Esophagus squamous epithelium (tissue), 5 donors: ENCODE measurements at places on chromosomes 6 and 20. TPM values are rescaled to one million over a fixed set of nuclear protein-coding genes. Genes with fewer than 3 reads are reported as not detected.

- no peak for DNase-seq
- peaks cover 73% of the 10 kb centered on the region for H3K4me1 ChIP-seq
- no peaks in the 10 kb centered on the region for H3K27me3 ChIP-seq
- no peak overlapping the region for H3K27ac ChIP-seq
- H3K4me3 ChIP-seq = no peak overlapping the region
Observed at GRCh38 chr20:34109442-34109841, 2.6 kb downstream of the EIF2S2 start.

DNA sequence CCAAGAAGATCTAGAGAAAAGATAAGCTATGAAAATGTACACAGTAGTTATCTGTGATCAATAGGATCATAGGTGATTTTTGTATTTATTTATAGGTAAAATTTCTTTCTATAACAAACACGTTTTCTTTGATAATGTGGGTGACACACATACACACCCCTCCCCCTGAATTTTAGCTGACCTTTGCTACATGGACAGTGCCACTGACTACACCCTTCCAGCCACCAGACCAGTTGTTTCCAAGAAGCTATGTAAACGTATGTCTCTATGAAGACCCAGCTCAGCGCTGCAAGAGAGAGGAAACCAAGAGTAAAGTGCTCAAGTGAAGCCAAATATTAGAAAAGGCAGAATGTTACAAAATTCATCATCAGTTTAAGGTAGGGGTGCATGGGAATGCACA is 16.3 kb downstream of the MOCS1 start:
- H3K27me3 ChIP-seq = no peaks in the 10 kb centered on the region
- H3K4me3 ChIP-seq = no peak overlapping the region
- peaks cover 9% of the 10 kb centered on the region for H3K36me3 ChIP-seq
- DNase-seq = no peak

DNA sequence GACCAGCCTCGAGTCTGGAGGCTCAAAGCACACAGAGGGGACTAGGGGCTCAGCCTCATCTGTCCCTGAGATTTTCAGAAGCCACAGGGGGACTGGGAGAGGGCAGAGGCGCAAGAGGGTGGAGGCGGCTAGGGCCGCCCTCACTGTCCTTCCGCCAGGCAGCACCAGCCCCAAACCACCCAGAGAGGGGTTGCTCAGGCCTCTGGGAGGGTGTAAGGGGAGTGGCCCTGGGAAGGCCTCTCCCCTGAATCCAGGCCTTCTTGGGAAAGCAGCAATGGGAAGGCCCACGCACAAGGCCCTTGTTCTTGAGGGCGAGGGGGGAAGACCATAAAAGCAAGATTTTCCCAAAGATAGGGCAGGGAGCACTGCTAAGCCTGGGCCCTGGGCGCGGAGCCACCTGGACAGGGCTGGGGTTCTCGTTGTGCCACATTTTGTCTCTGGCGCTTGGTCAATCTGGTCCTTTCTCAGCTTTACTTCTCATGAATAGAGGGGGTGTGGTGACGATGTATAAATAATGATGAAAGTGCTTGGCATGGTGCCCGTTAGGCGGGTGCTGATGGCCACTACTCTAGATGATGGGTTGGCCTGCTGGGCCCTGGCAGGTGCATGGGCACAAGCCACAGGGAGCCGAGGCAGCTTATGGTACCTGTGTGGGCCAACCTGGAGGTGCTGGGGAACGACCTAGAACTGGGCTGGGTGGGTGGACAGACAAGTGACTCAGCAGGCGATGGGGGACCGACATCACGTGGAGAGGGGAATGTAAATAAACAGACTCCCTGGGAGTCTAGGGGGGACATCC is 4.8 kb downstream of the SAMD10 start:
- peaks cover 24% of the 10 kb centered on the region for H3K36me3 ChIP-seq
- no peak overlapping the region for H3K4me3 ChIP-seq
- DNase-seq = no peak

Gene KHDRBS2
- total RNA-seq = not detected

Gene CFAP206
- total RNA-seq = not detected

DNA sequence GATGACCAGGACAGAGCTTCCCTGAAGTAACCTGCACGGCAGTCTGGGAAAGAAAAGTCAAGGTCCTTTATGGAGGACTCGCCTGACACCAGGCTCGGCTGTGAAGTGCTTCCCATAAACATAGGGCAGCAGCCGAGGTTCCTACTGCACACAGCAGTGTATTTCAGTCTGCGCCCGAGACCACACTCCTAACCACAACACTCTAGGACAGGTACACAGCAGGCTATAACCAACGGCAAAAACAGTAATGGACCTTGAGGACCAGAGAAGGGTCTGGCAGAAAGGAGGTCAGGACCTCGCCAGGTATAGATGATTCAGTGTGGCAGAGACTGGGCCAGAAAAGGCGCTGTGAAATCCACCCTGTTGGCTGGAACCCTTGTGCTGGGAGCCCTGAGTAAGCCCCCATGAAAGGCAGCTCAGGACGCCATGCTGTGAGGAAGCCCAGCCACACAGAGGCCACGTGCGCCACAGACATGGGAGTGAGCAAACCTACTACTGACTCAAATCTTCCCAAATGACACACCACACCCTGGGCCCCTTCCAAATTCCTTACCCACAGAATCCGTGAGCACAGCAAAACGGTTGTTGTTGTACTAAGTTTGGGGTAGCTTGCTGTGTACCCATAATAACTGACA is 129.6 kb upstream of the CST7 start:
- H3K27ac ChIP-seq = no peak overlapping the region
- H3K4me1 ChIP-seq = no peaks in the 10 kb centered on the region
- H3K4me3 ChIP-seq = no peak overlapping the region
- no peak for DNase-seq

DNA sequence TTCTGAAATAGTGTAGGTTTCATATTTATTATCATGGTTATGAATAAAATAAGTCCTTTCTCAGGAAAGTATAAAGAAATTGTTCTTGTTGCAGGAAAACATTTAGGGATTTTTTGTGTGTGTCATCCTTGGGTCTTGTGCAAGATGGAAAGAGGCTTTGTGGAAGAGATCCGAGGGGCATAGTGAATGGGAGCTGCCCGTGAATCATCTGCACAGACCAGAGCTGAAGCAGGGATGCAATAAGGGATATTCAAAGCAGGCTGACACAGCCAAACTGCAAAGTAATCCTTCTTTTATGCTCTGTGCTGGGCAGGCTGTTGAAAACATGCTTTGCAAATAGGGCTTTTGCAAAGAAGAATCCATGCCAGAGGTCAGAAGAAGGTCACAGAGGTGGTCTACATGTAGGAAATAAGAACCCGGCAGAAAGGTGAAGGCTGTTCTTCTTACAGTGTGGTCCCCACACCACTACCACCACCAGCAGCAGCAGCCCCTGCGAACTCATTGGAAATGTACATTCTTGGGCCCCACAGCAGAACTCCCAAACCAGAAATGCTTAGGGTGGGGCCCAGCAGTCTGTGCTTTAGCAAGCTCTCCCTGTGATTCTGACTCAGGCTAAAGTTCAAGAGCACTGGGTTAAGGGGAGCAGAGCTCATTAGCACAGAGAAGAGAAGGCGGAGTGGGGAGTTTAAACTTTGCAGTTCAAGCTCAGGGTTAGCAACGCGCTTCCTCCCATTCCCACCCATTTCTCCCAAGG is 237.6 kb downstream of the QKI start:
- no peaks in the 10 kb centered on the region for H3K27me3 ChIP-seq
- no peak for DNase-seq
- H3K27ac ChIP-seq = peak overlapping the region; percentile 85
- peaks cover 20% of the 10 kb centered on the region for H3K4me1 ChIP-seq
- no peak overlapping the region for H3K4me3 ChIP-seq

Gene RSPH4A
- 0.19 TPM for total RNA-seq

- no peak overlapping the region for H3K4me3 ChIP-seq
- no peak for DNase-seq
- H3K36me3 ChIP-seq = no peaks in the 10 kb centered on the region
- H3K27ac ChIP-seq = no peak overlapping the region
Observed at GRCh38 chr6:108407904-108408827, 113.3 kb downstream of the AFG1L start.

DNA sequence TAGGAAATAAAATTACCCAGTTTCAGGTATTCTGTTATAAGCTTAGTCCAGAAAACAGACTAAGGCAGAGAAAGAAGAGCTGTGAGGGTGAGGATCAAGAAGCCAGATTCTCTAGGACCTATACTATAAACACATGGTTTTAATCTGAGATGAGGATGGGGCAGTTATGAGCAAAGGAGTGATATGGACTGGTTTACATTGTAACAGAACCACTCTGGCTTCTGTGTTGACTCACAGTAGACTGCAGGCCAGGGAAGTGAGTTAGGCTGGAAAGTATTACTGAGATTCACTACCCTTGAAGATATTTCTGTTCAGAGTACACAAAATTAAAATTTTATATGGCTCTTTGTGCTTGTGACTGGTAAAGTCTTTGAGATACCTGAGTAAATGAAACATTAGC is 3.2 kb upstream of the RWDD1 start:
- no peaks in the 10 kb centered on the region for H3K36me3 ChIP-seq
- no peaks in the 10 kb centered on the region for H3K27me3 ChIP-seq
- H3K27ac ChIP-seq = no peak overlapping the region
- no peak overlapping the region for H3K4me3 ChIP-seq
- no peak for DNase-seq

Gene TMEM14A
- 64.2 TPM for total RNA-seq

DNA sequence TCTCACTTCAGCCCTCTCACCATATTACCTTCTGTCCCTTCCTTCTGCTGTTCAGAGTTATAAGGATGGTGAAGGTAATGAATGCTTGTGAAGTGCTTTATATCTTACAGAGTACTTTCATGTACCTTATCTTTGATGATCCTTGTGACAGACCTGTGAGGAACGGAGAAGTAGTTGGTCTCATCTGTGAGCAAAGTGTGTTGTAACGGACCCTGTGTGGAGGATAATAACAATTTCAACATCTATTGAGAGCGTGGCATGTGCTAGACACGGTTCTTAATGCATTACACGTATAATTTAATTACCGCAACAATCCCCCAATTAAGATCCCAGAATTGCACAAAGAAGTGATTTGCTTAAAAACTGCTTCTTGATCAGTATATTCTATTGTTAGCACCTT is 124.6 kb downstream of the ANKS1A start:
- no peak overlapping the region for H3K4me3 ChIP-seq
- H3K36me3 ChIP-seq = peaks cover 15% of the 10 kb centered on the region

- no peaks in the 10 kb centered on the region for H3K27me3 ChIP-seq
- no peaks in the 10 kb centered on the region for H3K36me3 ChIP-seq
Observed at GRCh38 chr20:57434390-57434700, 43.1 kb downstream of the RBM38 start.

Gene ADISSP
- total RNA-seq = 13.5 TPM

DNA sequence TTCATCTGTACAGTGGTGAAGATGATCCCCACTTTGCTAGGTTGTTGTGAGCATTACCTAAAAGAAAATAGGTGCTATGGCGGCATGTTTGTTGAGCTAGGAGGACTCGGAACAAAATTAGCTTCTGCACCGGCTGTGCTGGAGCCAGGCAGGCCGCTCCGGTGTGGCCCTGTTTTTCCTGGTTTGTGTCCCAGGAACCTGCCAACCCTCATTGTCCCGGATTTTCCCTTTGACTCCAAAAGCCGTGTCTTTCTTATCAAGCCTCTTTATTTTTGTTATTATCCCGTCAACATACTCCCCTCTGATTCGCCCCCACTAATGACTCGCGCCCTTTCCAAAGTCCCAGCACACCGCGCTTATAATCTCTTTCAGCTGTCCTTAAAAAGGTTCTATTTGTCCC is 117.0 kb downstream of the MYLK4 start:
- peaks cover 13% of the 10 kb centered on the region for H3K4me1 ChIP-seq
- H3K27ac ChIP-seq = peak overlapping the region; percentile 85
- H3K36me3 ChIP-seq = no peaks in the 10 kb centered on the region
- H3K27me3 ChIP-seq = no peaks in the 10 kb centered on the region
- peak overlapping the region; percentile 62 for H3K4me3 ChIP-seq
- DNase-seq = no peak
